ENCODE measurements at places on chromosomes 12 and 14.

- peak; percentile 96 for DNase-seq
These were observed 60.2 kb upstream of the ATP2B1 start for GRCh38 chr12:89768586-89769482.

DNA sequence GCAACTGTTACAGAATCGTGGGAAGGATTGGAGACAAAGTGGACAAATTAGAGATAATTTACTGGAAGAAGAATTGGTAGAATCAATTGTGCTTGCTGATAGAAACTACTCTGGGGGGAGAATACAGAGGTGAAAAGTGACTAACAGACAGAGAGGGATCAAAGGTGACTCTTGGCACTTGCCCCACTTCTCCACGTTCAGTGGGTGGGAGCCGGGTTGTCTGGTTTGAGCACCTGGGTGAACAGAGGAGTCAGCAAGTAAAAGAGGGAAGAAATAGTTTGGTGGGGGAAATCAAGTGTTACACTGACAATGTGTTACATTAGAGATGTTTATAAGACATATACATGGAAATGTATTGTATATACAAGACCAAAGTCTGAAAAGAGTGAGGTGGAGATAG, 69.1 kb downstream of the PPP2R5E start:
- no peak for DNase-seq

DNA sequence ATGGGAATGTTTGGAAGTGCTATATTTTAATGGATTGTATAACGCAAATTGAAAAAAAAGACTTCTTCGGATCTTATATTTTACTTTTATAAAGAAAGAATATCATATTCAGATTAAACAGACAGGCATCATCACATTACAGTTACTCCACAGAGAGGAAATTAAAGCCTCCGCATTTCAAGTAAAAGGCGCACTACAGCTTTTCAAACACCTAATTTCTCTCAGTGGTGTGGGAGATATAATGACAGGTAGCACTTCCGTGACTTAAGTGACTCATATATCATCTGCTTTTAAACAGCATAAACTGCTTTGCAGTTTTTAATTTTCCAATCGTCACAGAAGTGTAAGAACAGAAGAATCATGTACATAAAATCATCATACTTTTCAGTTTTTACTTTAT, 751.4 kb downstream of the FSCB start:
- DNase-seq = no peak

- DNase-seq = peak; percentile 60
These were observed 3.0 kb upstream of the PLXNC1 start for GRCh38 chr12:94145191-94145983.

DNA sequence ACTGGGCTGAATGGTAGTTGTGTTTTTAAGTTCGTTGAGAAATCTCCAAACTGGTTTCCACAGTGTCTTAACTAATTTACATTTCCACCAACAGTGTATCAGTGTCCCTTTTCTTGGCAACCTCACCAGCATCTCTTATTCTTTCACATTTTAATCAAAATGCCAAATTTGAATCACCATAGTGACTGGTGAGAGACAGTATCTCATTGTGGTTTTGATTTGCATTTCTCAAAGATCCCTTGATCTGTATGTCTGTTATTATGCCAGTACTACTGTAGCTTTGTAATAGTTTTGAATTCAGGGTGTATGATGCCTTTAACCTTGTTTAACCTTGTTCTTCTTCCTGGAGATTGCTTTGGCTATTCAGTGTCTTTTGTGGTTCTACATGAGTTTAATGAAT, 2.2 kb upstream of the EIF2S3B start:
- no peak for DNase-seq

DNA sequence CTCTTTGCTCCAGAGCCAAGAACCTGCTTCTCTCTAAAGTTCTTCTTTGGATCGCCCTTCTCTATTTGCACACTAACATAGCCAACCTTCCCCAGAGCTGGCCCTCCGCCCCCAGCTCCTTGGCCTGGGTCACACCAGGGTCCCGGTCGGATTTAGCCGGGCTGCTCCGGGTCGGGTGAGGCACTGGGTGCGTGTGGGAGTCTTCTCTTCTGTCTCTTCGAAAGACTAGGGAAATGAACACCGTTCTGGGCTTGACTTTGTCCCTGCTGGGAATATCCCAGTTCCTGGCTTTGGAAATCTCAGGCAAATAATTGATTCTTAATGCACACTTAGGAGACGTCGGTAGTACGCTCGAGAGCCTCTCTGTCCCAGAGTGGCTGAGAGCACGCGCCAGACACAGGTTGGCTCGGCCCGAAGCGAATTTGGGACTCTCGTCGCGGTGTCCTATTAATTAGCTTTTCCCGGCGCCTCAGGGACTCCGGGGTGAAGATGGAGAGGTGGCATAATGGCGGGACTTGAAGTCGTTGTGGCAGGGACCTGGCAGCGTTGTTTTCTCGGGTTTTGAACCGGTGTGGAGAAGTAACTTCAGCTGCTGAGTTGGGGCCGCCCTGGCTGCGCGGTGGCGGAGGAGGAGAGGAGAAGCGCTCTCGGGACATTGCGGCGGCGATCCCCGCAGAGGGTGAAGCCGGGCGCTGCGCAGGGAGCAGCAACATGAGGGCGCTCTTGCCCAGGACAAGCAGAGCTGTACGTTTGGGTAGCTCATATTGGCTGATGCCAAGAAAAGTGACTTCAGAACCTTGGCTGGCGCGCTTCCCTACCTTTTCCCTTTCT, 7.5 kb downstream of the FOXG1 start:
- peak; percentile 49 for DNase-seq

DNA sequence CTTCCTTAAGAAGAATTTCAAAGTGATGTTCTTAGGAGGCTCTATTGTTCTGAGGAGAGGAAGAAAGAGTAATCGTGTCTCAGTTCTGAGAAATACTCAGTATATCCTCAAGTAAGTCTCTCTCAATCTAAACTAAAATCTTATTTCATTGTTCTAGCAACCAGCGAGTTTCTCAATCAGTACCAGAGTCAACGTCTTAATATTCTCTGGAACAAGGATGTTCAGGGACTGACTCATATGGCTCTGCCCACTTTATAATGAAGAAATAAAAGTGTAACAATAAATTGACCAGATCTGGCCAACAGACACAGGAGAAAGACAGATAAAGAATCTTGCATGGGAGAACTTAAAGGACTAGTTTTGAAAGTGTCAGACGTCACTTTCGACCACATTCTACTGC, 469.8 kb upstream of the FLRT2 start:
- no peak for DNase-seq

DNA sequence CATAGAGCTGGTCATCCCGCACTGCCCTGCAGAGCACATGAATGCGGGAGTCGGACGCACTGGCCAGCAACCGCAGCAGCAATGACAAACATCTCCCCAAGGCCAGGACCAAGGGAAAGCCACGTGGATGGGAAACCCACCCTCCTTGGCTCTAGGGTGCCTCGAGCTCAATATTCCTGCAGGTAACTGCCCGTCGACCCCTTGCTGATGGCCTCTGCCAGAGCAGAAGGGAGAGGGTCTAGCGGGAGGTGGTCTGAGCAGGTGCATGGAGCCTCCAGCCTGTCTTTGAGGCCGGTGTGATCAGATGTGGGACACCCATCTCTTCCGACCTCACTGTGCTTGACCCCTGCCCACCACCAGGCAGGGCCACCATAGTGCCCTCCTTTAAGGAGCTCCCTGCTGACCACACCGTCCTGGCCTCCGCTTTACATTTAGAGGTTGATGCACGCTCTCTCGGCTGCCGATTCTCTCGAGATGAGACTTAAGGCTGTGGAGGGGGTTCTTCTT, 89.7 kb downstream of the PIWIL1 start:
- DNase-seq = no peak

GRCh38 chr12:76238688-76239087, 109.5 kb downstream of the BBS10 start:
- no peak for DNase-seq

DNA sequence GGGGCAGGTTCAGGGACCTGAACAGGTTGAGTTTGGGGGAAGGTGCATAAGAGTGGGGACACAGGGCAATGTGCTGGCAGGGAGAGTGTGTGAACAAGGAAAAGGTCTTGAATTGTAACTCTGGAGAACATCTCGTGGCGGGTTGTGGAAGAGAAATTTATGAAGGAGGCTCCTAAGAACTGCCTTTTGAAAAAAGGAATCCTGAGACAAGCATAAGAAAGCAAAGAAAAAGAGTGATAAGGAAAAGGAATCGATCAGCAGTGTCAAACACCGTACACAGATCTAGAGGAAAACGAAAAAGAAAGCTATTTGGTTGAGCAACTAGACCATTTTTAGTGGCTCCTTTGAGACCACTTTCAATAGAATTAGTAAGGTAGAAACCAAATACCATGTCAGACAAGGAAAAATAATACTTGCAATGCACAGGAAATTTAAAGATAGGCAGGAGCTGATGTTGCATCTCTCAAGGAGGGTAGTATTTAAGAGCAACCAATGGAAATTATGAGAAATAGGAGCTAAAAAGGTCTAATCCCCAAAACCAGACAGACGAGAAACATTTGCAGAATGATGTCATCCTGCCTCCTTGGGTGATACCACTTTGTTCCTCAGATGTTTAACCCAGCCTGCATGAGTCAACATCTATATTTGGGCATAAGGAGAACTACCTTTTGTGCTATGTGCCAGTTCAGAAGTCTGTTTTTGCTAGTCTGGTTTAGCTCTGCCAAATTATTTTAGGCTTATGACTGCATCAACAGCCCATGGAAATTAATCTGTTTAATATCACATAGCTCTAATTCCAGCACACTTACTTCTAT, 64.5 kb upstream of the STK38L start:
- peak; percentile 97 for DNase-seq

Data from fibroblast of villous mesenchyme (primary cell).